Stimulated activated CD8-positive, alpha-beta memory T cell treated with anti-CD3 and anti-CD28 coated beads, Interleukin-7, amount 100 ng/mL, for 1 hour (primary cell): ENCODE measurements at places on chromosomes 7 and 10.

GRCh38 chr10:3126741-3127346, 45.7 kb downstream of the PITRM1 start:
- DNase-seq: no peak

- DNase-seq: no peak
Measured at GRCh38 chr7:25350041-25350440, 121.8 kb upstream of the NPVF start.

GRCh38 chr7:99766484-99767099, 17.4 kb downstream of the CYP3A4 start:
- no peak for DNase-seq

DNA sequence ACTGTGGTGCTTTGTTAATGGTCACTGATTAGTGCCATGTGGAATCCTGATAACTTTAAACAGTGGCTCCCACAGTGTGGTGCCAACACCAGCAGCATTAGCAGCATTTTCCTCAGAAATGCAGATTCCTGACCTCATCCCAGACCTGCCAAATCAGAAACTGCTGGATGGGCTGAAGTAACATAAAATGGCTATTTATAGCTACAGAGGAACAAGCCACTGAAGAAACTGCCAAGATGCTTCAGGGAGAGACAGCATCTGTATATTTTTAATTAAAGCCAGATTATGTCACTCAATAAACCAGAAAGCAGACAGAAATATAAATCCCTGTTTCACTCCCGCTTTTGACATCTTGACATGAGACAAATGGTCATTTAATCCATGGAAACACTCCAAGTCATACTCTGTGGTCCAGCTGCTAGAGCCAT, 178.5 kb downstream of the AMPH start:
- no peak for DNase-seq

GRCh38 chr10:130127364-130128061, 8.7 kb upstream of the GLRX3 start:
- no peak for DNase-seq

DNA sequence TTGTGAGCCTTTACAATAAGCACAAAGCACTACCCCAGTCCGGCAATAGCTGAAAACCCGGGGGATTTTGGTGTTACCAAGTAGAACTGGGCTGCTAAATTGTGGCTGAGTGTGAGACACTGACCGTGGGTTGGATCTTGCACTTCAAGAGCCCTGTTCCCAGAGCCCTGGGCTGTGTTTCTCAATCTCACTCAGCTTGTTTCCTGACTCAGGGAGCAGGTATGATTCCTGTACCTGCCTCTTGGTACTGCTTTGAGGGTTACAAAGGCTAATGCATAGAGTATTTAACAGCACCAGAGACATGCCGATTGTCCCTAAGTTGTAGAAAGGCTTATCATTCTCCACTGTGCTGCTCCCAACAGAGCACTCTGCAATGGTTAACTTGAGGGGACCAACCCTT, 134.6 kb downstream of the TEX36 start:
- DNase-seq: no peak

DNA sequence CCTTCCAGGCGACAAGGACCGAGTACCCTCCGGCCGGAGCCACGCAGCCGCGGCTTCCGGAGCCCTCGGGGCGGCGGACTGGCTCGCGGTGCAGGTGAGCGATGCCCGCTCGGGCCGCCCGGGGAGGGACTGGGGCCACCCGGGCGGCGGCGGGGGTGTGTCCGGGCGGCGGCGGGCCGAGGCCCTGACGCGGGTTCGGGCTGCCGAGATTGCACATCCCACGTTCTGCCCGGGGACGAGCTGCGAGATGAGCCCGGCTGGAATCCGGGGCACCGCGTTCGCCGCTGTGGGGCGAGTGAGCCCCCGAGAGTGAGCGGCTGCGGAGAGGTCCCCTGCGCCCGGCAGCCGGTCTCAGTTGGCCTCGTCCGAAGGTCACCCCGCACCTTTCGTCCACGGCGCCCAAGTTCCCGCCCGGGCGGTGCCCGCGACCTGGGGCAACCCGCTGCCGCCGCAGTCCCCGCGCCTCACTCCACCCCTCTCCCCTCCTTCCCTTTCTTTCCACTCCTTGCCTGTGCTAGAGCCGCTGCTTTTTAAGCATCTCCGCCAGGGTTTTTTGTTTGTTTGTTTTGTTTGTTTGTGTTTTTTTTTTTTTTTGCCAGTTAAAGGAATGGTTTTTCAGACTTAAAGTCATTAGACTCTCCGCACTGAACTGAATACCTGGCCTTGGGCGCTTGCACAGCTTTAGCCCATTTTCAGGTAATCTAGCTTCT, 515 bp downstream of the RALA start:
- no peak for DNase-seq

DNA sequence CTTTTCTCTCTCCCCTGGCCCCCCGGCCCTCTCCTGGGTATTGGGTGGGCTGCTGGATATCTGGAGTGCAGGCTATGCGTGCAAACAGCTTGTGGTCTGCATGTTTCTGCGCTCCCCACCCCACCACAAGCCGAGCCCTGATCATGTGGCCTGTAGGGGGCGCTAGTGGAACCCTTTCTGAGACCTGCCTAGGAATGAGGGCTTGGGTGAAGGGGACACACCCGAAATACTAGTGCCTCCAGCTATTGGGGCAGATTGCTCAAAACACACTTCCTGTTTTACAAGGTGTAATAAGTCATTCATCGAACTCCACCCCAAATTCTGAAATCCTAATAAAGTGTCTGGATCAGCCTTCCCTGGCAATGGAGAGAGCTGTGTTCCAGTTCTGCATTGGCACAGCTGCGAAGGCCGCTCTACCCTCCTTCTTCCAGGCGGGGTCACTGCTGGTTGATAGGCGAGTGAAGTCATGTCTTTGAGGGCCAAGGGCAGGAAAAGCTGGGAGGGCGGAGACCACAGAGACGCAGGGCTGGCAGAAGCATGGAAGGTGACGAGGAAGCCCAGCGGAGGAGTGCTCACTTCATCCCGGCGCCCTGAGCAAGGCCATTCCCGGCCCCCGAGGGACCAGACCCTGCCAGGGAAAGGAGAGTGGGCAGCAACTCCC, 19.8 kb upstream of the PRRT4 start:
- DNase-seq: no peak
